HT-29 (cell line): ENCODE measurements at places on chromosomes 12 and 14. TPM values are rescaled to one million over a fixed set of nuclear protein-coding genes. Genes with fewer than 3 reads are reported as not detected.

DNA sequence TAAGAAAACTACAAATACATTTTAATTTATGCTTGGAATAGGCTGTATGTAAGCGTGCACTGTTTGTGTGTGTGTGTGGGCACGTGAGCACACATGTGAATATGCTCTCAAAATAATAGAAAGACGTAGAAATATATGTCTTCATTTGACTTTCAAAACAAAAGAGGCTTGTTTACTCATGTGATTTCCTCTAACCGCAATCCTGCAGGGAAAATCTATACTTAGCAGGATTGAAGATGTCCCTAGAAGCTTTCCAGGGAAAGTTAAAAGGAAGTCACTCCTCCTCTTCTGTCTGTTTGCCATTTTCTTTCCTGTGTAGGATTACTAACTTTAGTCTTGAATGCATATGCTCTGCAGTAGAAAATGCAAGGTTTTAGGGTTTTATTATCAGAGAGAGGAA, 404.7 kb downstream of the MDGA2 start:
- no peak for DNase-seq

GRCh38 chr12:109679501-109680263, 33.9 kb upstream of the FAM222A start:
- no peak for DNase-seq

DNA sequence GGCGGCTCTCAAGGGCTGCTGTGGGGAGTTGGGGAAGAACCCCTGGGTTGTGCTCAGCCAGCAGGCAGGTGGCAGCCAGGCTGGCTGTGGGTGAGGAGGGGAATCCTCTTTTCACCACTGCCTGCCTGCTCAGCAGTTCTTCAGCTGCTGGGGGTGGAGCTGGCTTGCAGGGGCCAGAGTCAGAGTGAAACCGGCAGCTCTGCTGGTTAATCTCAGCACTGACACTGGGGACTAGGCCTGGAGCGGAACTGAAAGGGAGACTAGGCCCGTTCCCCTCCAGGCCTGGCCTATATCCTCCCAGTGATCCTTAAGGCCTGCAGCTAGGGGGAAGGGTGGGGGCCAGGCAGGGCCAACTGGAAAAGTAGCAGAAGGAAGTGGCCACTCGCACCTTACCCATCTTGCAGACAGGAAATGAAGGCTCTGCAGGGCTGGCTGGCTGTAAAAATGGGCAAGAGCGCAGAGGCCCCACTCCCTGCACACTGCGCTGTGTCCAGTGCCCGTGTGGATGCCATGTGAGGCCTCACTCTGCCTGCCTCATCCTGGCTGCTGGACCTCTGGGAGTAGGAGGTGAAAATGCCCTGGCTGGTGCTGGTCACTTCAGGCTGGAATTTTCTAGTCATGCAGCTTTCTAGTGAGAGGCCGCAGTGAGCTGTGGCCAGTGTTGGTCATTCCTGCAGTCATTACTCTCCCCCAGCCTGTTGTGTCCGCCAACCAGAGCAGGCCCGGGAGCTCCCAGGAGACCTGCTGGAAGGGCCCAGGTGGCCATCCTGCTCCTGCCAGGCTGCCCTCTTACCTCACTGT, 39.4 kb downstream of the SH2B3 start:
- no peak for DNase-seq

DNA sequence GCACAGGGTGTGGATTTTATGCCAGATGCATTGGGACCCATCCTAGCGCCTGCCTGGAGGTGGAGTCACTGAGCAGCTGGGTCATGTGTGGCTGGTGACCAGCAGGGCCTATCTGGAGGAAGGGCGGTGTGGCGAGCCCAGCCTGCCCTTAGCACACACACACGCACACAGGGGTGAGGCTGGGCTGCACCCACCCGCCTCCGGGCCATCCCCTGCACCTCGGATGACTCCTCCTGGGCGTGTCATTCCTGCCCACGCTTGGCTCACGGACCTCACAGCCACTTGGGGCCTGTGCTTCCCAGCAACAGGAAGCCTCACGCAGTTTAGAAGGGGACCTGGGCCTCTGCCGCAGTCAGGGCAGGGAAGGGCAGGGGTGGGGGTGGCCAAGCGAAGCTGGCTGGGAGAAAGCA, 36.2 kb upstream of the FZD10 start:
- DNase-seq: no peak

DNA sequence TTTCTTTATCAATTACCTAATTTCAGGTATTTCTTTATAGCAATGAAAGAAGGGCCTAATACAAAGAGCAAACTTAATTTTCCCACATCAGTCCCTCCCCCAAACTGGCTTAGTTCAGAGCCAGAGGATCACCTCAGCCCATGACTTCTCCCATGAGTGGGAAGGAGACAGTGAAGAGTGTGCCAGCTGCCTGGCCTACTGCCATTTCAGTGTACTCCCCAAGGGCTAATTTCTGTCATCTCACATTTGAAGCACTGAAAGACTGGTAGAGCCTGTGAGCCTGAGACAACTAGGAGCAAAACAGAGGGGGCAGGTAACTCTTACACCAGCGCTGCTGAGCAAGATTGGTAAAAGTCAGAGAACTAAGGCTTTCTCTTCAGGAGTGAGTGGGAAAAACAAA, 29.1 kb upstream of the ADAM20 start:
- DNase-seq: no peak

DNA sequence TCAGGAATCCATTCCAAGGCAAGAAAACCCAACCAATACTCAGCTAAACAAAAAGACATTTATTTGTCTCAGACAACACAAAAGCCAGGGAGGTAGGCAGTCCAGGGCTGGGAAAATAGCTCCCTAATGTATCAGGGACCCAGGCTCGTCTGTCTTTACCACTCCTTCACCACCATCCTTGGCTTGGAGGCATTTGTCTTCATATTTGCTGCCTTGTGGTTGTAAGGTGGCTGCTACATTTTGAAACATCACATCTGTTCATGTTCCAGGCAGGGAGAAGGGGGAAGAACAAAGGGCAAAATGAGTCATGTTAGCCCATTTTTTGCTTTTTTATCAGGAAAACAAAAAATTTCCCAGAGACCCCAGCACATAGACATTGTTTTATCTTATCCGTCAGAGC, 44.8 kb upstream of the PCED1B start:
- no peak for DNase-seq

GRCh38 chr14:32336702-32337101, 7.6 kb downstream of the AKAP6 start:
- DNase-seq: no peak

The CDKN1B gene
- total RNA-seq: 52.9 and 67.7 TPM in 2 replicates

The KLRB1 gene
- total RNA-seq: not detected in 2 replicates

The CD69 gene
- total RNA-seq: not detected in 2 replicates

The PLA2G1B gene
- total RNA-seq: not detected in 2 replicates
